ENCODE measurements at places on chromosomes 5 and 9.
A peak's percentile ranks its signal among the peaks of the same experiment; 100 is the strongest.

GRCh38 chr5:147439254-147439653 is 70.6 kb downstream of the DPYSL3 start:
- DNase-seq: no peak

DNA sequence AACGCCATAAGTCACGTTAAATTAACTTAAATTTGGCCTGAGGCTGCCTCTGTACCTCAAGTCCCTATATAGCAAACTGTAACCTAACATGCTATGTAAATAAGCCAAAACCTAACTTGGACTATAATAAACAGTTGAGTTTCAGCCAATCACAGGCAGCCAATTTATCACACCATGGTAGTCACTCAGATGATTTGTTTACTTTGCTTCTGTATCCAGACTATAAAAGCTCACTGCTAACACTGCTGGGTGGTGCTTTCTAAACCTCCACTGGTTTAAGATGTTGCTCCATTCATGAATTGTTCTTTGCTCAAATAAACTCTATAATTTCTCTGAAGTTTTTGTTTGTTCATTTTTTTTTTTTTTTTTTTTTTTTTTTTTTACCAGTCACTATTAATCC is 62.8 kb downstream of the TRPM3 start:
- DNase-seq: no peak

GRCh38 chr9:98794802-98795201 is 1.6 kb downstream of the ANKS6 start:
- no peak for DNase-seq

DNA sequence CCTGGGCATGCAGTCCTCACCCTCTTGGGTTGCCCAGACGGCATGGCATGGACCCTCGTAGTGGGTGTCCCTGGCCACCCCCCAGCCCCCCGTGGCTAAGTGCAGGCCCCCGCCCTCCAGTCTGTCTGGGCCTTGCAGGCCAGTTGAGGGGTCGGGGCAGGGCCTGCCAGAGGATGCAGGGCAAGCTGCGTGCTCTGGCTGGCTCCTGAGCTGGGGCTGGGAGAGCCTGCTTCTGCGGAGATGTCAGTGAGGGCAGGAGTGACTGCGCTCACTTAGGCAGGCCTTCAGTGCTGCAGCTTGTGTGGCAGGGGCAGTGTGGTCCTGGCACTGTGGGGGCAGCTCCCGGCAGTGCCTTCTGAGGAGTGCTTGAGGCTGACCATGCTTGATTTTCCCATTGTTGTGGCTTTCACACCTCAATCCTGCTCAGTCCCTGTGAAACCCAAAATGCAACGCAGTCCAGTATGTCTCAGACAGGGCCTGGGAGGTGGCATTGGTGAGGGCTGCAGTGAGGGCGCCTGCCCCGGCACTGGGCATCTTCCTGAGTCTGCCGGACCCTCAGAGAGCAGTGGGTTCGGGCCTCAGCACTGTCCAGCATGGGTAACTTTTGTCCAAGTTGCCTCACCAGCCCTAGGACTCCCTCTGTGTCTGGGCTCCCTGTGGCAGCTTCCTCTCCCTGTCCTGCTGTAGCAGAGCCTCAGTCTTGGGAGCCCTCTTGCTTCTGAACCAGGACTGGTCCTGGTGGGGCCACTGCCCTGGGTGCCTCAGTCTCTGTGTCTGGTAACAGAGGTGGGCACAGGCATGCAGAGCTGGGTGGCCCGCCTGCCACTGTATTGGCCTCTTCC is 93.0 kb downstream of the PHF2 start:
- DNase-seq: no peak

DNA sequence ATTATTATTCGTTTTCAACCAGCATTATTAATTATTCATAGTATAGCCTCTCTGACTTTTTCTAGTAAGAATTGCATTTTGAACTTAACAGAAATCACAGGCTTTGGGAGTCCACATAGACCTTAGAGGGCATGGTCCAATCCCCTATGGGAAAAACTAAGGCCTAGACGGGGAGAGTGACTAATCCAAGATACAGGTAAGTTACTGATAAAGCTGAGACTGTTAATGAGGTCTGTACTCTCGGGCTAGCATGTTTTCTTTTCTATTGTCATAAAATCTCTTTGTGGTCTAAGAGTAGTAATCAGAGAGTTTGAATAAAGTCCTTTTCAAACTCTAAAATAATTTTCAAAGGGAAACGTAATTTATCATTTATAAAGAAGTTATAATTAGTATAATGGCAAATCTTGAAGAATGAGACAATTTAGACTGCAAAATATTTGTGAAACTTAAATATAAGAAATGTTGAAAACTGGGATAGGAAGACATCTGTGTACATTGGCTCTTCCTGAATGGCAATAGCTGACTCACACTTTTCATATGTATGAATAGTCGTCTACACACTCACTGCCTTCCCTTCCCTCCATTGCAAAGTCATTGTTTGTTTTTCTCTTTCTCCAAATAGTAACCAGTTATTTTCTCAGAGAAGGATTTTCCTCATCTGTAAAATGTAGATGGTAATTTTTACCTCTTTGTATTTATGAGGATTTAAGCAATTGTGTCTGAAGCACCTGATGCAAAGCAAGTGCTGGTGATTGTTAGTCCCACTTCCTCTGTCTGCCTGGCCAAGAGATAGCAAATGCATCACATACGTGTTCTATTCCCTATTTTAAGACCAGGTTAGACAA is 207.9 kb upstream of the CD180 start:
- peak; percentile 86 for DNase-seq

- no peak for DNase-seq
Measured at GRCh38 chr5:172866802-172867748, 33.0 kb downstream of the ERGIC1 start.

- DNase-seq: peak; percentile 35
Measured at GRCh38 chr9:92671323-92671722, 1.4 kb upstream of the IPPK start.

DNA sequence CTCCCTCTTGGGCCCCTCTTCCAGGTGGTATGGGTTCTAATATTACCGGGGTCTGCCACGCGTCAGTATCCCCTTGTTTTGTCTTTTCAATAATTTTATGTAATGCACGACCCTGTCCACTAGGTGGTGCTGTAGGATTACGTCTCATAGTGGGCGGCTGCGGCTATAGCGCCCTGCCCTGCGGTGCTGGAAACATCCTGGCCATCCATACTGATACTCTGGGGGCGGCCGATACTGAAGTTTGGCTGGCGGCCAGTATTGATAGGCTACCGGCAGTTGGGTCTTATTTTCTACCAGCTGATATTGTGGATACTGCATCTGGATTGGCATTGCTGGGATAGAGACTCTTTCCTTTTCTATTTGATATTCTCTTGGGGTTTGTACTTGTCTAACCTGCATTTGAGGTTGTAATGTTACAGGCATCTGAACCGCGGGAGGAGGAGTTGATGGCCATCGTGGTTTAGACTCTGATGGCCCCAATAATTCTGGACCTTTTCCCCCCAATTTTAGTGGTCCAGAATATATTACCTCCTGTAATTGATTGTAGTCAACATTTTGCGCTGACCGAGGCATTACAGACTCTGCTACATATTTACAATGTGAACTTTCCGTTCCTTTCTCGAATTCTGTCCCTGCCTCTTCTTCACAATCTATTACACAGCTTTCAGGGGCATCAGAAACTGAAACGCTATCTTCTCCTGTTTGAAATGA is 3.3 kb upstream of the TMEM141 start:
- DNase-seq: peak; percentile 59

GRCh38 chr9:75148561-75148960 is 60.2 kb downstream of the OSTF1 start:
- DNase-seq: no peak

- no peak for DNase-seq
Measured at GRCh38 chr9:131104016-131104740, 7.8 kb downstream of the AIF1L start.
